ENCODE measurements at places on chromosomes 7 and 10. TPM values are rescaled to one million over a fixed set of nuclear protein-coding genes. Genes with fewer than 3 reads are reported as not detected.

- DNase-seq, result no peak
Measured at GRCh38 chr7:124702385-124702784, 63.2 kb downstream of the GPR37 start.

The HOGA1 gene
- total RNA-seq, result 7.7 TPM

The SAMD9L gene
- 9.1 TPM for total RNA-seq

GRCh38 chr10:947051-947450, 15.5 kb upstream of the LARP4B start:
- DNase-seq, result no peak
